ENCODE measurements at places on chromosomes 6 and 20. TPM values are rescaled to one million over a fixed set of nuclear protein-coding genes. Genes with fewer than 3 reads are reported as not detected.

The CASS4 gene
- not detected for total RNA-seq

The ENPP1 gene
- 1.2 TPM for total RNA-seq

The REM1 gene
- total RNA-seq, result 0.23 TPM

The SLC13A3 gene
- not detected for total RNA-seq

The DUSP22 gene
- 11.5 TPM for total RNA-seq

The MYO6 gene
- 7.3 TPM for total RNA-seq

The TNF gene
- total RNA-seq, result 0.09 TPM

The TRDN gene
- total RNA-seq, result not detected

The NEURL2 gene
- total RNA-seq, result 1.5 TPM

The RNF217 gene
- total RNA-seq, result 7.3 TPM

The EFCAB8 gene
- total RNA-seq, result not detected

The OTOR gene
- total RNA-seq, result not detected

The LRFN2 gene
- not detected for total RNA-seq

The MEI4 gene
- not detected for total RNA-seq

The SLC17A3 gene
- 1.1 TPM for total RNA-seq

The INSM1 gene
- not detected for total RNA-seq

The LINC00237 gene
- not detected for total RNA-seq

The POPDC3 gene
- total RNA-seq, result 26.4 TPM

The MCCD1 gene
- total RNA-seq, result not detected

The TUBB1 gene
- total RNA-seq, result 0.02 TPM

The NOL4L gene
- 11.1 TPM for total RNA-seq

The MEP1A gene
- total RNA-seq, result not detected

The RUNX2 gene
- 1.2 TPM for total RNA-seq

The TBC1D20 gene
- 35.5 TPM for total RNA-seq

The IMPG1 gene
- total RNA-seq, result not detected

The OPN5 gene
- total RNA-seq, result not detected

The PDYN gene
- not detected for total RNA-seq

The GABRR1 gene
- not detected for total RNA-seq

The STMND1 gene
- not detected for total RNA-seq

The METTL24 gene
- total RNA-seq, result not detected

The C6orf163 gene
- total RNA-seq, result 0.17 TPM

The ULBP3 gene
- 3.7 TPM for total RNA-seq

The CHRNA4 gene
- total RNA-seq, result 0.48 TPM

The C20orf204 gene
- total RNA-seq, result 0.62 TPM

The POU3F2 gene
- not detected for total RNA-seq

The PKIG gene
- 35.3 TPM for total RNA-seq

The SIRPB2 gene
- 0.06 TPM for total RNA-seq

The MROH8 gene
- 1.3 TPM for total RNA-seq

The CCN6 gene
- total RNA-seq, result not detected

The GGTLC1 gene
- not detected for total RNA-seq
